Glomerular endothelial cell (primary cell): ENCODE measurements at places on chromosomes 4 and X. TPM values are rescaled to one million over a fixed set of nuclear protein-coding genes. Genes with fewer than 3 reads are reported as not detected.

DNA sequence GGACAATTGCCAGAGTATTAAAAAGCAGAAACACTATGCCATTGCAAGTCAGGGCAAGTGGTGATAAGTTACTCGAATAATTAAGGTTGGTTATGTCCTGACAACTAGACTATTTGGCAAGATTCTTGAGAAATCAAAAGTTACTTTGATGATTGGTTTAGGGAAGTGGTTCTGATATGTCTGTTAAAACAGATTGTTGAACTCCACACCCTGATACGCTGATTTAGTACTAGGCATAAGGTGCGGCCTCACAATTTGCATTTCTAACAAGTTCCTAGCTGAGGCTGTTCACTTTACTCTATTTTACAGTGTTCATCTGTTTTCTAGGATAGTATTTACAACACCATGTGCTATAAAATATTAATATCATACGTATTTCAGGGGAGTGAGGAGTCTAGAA, 12.5 kb downstream of the GABRA4 start:
- no peak for DNase-seq

DNA sequence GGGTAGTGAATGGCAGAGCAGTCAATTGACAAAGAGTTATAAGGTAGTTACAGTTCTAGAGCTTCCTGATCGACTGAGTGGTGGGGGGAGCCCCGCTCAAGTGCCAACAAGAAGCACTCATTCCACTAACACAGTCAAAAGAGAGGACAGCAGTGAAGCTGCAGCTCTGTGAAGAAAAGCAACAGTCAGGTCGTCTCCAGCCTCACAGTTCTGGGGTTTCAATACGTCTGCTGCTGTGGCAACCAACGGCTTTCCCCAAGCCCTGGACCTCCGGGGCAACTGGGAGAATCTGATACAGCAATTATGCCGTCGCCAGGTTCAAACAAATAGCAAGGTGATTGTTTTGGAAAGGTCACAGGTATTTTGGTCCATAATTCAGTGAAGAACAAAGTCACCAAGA, 30.8 kb downstream of the GPM6B start:
- DNase-seq = no peak

GRCh38 chr4:108092288-108092687, 76.4 kb downstream of the LEF1 start:
- DNase-seq = no peak

Gene CLDN22
- not detected in 2 replicates for total RNA-seq
